Activated CD4-positive, alpha-beta memory T cell treated with anti-CD3 and anti-CD28 coated beads for 36 hours (primary cell): ENCODE measurements at places on chromosomes 2 and 18. TPM values are rescaled to one million over a fixed set of nuclear protein-coding genes. Genes with fewer than 3 reads are reported as not detected.

The OTOS gene
- not detected for total RNA-seq

The CPS1 gene
- 1.7 TPM for total RNA-seq

The MFSD6 gene
- total RNA-seq: 37.1 TPM

The SLC4A1AP gene
- 26.5 TPM for total RNA-seq

The UGT1A1 gene
- total RNA-seq: not detected

The SERPINB13 gene
- not detected for total RNA-seq

The THSD7B gene
- not detected for total RNA-seq

The FOXI3 gene
- total RNA-seq: not detected

The IRS1 gene
- total RNA-seq: 2.1 TPM

The PARD6G gene
- 0.40 TPM for total RNA-seq

The MYOM1 gene
- total RNA-seq: 1.2 TPM

- DNase-seq: no peak
Observed at GRCh38 chr18:70645971-70646370, 357.1 kb downstream of the SOCS6 start.

- DNase-seq: no peak
Observed at GRCh38 chr2:147547440-147547839, 297.4 kb upstream of the ACVR2A start.

DNA sequence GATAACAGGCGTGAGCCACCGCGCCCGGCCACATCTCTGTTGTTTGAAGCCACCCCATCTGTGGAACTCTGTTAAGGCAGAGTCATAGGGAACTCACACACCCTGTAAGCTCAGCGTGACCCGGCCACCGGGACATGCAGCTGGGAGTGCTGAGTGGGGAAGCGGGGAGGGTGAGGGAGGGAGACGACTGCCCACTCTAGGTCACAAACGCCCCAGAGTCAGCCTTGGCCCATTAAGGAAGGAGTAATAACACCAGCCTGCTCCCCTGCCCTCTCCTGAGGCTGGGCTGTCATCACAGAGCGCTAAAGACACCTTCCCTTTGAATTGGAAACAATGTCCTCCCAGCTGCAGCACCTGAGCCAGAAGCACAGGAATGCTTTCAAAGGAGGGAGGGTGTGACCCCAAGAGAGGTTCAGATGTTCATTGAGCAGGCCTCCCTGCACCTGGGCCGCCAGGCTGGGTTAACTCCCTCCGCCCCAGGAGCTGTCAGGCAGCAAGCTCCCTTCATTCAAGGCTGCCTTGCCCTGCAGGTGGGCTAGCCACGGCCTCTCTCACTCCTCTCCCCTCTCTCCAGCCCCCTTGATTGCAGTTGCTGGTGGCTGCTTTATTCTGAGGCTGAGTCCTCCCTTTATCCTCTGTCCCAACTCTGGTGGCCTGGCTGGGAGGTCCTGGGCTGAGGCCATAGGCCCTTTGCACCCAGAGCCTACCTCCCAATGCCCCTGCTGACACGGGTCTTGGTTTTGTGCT lies 77.2 kb upstream of the HPCAL1 start:
- no peak for DNase-seq

- DNase-seq: no peak
Observed at GRCh38 chr2:63755216-63755615, 86.5 kb upstream of the UGP2 start.

- no peak for DNase-seq
Observed at GRCh38 chr2:165745916-165746315, 48.1 kb downstream of the GALNT3 start.

- peak; percentile 77 for DNase-seq
Observed at GRCh38 chr18:76874642-76875389, 52.5 kb downstream of the ZNF236 start.

DNA sequence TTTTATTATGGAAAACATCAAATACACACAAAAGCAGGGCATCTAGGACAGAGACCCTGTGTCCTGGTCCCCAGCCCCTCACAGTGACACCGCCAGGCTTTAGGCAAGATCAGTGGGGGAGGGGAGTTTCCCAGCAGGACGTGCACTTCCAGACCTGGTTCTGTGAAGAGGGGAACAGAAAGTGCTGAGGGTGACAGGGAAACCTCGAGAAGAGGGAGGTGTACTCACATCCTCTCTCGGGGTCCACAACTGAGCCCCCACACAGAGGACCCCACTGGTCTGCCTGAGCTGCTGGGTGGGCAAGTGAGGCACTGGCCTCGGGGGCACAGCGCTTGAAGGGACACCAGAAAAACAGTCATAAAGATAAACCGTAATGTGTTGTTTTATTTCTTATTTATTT lies 4.4 kb upstream of the GPR35 start:
- peak; percentile 20 for DNase-seq

GRCh38 chr2:102506743-102507142 lies 33.7 kb downstream of the SLC9A4 start:
- DNase-seq: no peak

DNA sequence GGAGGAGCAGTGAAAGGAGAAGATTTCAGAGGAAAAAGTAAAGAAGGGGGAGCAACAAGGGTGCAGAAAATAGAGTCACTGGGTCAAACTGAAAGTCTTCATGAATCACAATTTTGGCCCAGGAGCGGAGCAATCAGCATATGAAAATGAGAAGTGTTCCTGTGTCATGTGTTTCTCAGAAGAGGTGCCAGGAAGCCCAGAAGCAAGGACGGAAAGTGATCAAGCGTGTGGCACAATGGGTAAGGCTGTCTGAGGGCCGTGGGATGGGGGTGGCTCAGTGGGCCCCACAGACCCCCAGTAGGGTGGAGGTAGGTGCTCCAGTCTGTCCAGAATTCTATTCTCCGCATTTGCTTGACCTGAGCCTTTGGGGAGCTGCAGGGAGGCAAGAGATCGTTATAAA lies 44.2 kb downstream of the SP140 start:
- DNase-seq: peak; percentile 58

- DNase-seq: no peak
Observed at GRCh38 chr2:113720167-113720566, 36.3 kb downstream of the SLC35F5 start.

GRCh38 chr2:66427300-66427699 lies 7.6 kb upstream of the MEIS1 start:
- DNase-seq: no peak

- DNase-seq: no peak
Observed at GRCh38 chr2:196592331-196592910, 47.1 kb upstream of the CCDC150 start.

- DNase-seq: no peak
Observed at GRCh38 chr18:49046125-49046524, 95.4 kb upstream of the SMAD7 start.

GRCh38 chr2:19607931-19608771 lies 249.7 kb upstream of the OSR1 start:
- no peak for DNase-seq

GRCh38 chr2:84958135-84959059 lies 12.6 kb upstream of the KCMF1 start:
- DNase-seq: no peak

- no peak for DNase-seq
Observed at GRCh38 chr2:3769766-3770165, 66.4 kb downstream of the DCDC2C start.

GRCh38 chr2:165803123-165803760 lies 9.2 kb upstream of the GALNT3 start:
- no peak for DNase-seq

DNA sequence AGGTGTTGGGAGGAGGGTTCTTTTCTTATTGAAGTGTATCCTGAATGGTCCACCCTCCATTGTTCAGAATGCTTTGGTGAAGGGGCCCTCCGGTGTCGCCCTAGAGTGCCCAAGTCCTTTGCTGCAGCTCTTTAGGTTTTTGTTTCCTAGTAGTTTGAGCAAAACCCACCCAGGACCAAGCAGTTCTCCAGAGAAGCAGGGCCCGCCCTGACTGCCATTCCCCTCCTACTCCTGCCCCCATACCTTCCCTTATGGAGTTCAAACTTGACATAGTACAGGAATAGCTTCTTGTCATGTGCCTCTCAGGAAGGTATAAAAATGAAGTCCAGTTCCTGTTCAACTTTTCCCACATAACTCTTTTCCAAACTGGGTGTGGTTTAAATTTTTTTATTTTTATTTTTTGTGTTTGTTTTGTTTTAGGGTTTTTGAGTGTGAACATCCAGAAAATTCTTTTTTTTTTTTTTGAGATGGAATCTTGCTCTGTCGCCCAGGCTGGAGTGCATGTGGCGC lies 5.6 kb downstream of the MERTK start:
- DNase-seq: no peak

- DNase-seq: no peak
Observed at GRCh38 chr18:49547701-49548100, 14.2 kb upstream of the LIPG start.

DNA sequence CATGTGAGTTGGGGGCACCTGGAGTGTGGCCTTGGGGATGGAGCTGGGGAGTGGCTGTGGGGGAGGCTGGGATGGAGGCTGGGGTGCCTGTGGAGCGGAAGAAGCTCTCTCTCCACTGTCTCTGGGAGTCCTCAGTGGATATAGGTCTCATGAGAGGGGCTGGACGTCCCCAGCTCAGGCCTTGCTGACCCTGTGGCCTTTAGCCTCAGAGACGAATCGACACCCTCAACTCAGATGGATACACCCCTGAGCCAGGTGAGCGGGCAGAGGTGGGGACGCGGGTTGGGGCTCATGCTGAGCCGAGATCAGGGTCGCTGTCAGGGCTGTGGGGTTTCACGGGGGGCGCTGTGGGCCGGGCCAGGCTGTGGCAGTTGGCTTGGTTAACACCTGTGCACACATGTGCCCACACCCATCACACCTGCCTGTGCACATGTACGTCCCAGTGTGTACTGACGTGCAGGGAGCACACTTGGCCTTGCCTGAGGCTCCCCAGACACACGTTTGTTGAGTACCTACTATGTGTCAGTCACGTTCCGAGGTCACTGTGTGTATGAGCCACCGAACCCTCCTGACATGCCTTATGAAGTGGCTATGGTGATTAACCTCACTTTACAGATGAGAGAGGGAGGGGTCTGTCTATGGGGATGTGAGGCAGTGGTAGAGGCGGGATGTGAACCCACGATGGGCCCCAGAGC lies 20.1 kb downstream of the ZAP70 start:
- no peak for DNase-seq

- DNase-seq: no peak
Observed at GRCh38 chr2:180979749-180980105, 678 bp upstream of the UBE2E3 start.

DNA sequence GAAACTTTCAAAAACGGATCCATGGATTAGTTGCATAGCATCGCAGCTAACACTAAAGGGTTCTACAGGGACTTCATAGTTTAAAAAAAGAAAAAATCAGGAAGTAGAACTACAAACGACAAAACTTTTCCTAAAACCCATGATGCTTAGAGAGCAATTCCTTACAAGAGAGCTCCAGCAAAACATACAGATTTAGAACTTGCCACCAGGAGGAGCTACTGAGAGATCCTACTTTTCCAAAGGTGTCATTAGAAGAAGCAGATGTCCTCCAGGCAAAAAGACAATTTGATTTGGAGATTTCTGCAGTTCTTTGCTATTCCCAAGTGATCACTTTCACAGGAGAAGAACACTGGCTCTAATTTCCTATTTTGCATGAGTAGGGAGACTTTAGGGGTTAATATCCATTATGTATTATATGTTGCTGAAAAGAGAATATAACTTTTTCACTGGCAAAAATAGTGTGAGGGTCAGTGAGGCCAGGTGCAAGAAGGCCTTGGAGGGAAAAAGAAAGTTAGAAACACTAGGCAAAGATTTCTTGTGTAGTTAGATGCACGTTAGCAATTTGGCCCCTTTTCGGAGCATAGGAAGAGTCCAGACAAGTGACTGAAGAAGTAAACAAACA lies 436.2 kb downstream of the SUCLG1 start:
- no peak for DNase-seq

GRCh38 chr2:75260946-75261345 lies 61.6 kb upstream of the TACR1 start:
- no peak for DNase-seq

- no peak for DNase-seq
Observed at GRCh38 chr18:1002653-1003178, 98.0 kb downstream of the ADCYAP1 start.

- DNase-seq: no peak
Observed at GRCh38 chr2:43038696-43039094, 187.7 kb downstream of the ZFP36L2 start.
